ENCODE measurements at places on chromosomes 6 and 20.
A peak's percentile ranks its signal among the peaks of the same experiment; 100 is the strongest.

DNA sequence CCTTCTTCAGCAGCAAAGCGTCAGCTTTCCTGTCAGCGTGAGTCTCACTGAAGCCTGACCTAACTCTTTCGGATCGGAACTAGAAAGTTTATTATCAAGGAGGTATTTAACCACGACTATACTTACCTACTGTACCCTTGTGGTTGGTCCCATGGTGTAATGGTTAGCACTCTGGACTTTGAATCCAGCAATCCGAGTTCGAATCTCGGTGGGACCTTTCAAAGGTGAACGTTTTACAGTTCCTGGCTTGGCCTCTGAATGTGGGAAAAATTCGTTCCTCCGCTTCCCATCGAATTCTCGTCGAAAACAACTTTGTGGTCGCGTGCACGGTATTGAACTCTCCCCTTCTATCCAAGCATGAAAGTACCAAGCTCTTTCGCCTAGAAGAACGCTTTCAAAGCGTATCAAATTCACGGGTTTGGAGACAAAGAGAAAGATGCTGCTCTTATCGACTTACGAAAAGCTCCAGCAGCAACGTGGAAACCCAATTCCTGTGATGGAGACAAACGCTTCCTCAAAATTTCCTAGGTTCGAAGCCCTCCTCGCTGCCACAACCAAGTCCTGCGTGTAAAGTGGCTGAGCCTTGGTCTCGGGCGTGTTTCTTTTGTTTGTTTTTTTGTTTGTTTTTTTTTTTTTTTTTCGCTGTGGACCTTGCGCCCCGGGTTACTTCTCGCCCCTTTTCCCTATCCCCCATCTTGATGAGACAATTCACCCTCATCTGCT, 63.7 kb downstream of the GPX5 start:
- DNase-seq: peak; percentile 80

DNA sequence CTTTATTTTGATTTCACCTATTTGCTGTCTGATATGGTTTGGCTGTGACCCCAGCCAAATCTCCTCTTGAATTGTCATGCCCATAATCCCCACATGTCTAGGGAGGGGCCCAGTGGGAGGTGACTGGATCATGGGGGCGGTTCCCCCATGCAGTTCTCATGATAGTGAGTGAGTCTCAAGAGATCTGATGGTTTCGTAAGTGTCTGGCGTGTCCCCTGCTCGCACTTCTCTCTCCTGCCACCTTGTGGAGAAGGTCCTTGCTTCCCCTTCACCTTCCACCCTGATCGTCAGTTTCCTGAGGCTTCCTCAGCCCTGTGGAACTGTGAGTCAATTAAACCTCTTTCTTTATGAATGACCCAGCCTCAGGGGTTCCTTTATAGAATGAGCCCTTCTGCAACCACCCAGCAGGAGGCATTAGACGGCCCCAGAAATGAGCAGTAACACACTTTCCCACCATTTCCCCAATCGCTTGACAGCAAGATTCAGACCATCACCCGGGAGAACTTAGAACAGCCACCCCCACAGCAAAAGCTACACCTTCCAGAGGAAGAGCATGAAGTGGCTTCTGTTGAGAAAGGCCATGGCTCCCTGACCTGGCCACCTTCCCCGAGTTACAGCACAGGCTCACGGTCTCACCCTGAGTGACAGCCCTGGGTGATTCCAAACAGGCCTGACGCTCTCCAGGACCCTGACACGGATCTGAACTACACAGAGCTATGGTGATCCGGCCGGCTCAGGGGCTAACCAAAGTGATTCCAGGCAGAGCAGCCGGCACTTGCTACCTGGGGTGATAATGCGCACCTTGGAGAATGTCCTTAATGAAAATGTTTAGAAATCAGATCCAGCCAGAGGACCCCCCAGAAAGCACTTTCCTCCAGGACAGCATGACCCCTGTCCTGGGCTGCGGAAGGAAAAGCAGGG, 131.2 kb upstream of the CDH4 start:
- DNase-seq: peak; percentile 45

DNA sequence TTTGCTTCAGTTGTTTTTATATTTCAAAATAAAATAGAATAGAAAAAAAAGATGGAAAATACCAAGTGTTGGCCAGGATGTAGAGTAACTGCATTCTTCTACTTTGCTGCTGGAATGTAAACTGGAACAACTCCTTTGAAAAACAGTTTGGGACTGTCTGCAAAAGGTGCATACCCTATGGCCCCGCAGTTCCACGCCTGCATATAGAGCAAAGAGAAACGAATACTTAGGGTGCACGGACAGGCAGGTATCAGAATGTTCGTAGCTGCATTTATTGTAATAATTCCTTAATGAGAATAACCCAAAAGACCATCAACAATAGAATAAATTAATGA, 603 bp upstream of the RAB23 start:
- DNase-seq: no peak

GRCh38 chr6:169266261-169266660, 12.6 kb upstream of the THBS2 start:
- DNase-seq: no peak

DNA sequence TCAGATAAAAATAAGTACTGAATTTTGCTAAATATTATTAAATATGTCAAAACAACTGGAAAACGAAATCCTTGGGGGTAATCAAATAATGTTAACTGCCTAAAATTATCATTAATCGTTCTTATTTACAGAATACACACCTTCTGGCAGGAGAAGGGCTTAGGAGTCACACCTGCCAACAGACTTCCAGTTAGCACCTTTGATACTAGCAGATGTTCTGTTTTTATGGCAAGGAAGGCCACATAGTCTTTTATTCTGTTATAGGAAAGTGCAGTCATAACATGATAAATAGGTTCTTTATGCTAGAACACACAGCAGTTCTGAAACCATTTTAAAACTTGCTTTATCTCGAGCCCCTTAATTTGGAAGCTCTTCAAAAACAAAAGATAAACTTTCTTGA, 464.1 kb downstream of the UTRN start:
- no peak for DNase-seq

DNA sequence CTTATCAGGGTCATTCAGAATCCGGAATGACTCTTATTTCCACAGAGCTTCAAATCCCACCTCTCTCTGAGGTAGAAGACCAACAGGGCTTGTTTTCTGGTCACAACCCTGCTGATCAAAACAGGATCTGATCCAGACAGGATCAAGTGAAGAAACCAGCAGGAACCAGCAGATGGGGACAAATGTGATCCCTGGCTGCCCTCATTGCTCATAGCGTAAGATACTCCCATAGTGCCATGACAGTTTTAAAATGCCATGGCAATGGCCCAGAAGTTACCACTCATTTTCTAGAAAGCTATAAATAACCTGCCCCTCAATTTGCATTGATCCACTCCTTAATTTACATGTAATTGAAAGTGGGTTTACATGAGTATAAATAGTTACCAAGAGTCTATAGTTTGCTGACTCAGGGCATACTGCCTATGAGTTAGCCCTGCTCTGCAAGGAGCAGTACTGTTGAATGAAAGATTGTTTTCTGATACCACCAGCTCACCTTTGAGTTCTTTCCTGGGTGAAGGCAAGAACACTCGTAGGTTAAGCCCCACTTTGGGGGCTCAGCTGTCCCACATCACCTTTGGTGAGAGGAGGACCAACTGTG, 6.2 kb upstream of the ZNF334 start:
- DNase-seq: no peak

DNA sequence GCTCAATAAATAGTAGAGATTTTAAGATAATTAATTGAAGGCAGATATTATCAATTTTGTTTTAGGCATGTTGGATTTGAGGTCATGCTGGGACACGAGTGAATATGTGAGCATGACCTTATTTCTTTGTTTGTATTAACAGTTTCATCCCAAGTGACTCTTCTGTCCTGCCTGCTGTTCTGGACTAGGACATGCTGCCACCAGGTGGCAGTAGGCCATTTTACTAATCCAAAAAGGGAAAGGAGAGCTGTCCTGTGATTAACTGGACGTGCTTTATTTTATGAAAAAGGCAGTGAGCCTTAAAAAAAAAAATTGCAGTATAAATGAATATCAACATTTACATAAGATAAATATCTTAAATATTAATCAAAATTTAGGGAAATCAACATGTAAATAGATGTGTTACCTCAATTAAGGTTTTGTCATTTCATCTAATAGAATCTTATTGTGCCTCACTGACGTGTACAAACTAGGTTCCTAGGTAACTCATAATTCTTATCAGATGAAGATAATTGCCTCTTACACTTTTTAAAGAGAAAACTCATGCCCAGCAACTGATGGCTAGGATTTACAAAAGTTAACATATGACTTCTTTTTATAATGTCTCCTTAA, 49.8 kb downstream of the FRK start:
- peak; percentile 79 for DNase-seq

DNA sequence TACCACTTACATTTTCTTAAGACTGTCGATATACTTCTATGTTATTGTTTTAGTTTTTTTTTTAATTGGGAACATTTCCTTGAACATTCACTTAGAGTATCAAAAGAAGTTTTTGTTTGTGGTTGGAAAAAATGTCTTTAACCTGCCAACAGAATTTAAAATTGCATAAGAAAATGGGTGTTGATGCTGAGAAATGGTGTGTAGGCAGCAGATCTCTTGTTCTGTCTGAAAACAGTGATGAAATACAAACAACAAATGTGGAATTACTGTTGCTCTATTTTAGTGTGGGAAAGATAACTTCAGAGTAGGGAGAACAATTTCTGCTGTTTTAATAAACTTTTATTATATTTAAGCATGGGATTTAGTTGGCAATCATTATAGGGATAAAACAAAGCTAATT, 293.5 kb downstream of the CDKAL1 start:
- peak; percentile 89 for DNase-seq

DNA sequence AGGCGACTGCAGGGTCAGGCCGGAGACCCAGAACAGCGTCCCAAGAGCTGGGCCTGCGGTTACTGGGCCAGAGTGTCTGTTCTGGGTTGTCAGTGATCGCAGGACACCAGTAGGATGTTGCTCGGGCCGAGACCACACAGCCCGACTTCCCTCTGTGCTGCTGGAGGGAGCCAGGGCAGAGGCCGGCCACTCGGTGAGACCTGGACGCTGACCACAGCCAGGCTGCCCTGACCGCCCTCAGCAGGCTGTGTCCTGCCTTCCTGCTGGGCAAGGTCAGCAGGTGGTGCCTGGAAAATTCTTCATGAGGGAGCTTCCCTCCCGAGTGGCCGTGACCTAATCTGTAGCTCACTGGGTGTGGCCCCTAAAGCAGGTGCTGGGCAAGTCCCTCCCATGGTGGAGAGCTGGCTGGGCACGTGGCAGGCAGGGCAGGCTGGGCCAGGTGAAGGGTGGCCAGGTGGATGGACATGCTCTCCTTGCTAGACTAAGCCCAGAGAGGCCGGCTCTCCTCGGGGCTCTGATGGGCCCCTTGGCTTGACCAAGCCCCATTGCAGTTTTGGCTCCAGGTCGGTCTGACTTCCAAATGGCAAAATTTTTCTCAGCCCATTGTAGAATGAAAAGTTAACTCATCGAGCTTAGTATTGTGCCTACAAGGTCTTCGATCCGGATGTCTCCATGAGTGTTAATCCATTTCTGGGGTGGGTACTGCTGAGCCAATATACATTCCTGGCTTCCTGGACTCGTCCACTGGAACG, 1.9 kb downstream of the SLCO4A1 start:
- no peak for DNase-seq

DNA sequence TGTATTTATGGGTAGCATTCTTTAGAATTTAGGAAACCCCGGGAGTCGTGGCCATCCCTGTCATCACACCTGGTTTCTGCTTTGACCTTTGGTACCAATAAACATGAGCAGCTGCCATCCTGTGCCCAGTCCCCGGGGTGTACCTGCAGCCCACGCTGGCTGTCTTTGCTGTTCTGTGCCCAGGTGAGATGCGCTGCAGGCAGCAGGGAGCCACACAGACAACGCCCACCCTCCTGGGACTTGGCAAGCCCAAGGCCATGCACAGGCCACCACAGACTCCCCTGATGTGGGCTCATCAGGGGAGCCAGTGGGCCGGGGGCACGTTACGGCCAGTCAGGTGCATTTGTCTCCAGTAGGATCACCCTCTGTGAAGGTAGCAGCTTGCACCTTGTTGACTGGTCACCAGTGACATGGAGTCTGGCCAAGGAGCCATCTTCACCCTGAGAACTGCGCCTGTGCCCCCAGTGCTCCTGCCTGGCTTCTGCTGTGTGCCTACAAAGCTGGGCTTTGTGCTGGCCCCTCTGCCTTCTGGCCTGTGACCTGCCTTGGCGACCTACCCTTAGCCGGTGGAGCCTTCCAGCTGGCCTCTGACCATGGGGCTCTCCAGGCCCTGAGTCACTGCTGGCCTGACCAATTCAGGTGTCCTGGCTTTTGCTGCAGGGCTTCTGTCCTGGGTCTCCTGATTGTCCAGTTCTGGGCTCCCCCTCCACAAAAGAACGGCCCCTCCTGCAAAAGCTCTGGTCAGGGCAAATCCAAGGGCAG, 14.2 kb upstream of the UNC93A start:
- no peak for DNase-seq

DNA sequence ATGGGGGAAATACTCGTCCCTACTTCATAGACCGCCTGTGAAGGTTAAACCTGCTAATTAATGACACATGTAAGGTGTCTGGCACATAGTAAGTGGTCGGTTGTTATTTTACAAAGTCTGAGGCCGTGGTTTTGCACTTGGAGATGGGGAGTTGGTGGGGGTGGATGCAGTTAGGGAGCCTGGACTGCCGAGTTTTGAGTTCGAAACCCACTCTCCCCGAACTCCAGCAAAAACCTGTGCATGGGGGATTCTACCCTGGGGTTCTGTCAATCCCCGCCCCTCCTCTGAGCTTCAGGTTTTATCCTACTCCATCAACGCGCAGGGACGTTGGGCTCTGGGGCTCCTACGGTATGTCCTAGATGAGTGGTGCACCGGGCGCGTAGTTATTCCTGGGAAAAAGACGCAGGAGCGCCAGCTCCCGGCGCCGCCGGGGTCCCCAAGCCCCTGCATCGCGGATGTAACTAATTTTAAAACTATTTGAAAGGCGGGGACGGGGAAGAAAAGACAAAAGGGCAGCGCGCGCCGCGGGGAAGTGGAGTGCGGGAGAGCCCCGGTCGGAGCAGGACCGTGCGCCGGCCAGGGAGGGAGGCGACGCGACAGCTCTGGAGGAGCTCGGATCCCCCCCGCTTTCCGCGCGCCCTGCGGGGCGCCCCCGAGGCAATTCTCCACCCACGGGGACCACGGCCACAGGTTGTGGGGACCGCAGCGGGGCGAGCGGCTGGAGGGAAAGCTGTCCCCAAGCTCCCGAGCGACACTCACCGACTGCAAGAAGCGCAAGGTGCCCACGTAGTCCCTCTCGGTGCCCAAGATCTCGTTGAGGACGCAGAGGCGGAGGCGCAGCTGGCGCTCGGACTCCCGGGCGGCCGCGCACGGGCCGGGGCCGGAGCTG, 672 bp downstream of the PREX1 start:
- DNase-seq: peak; percentile 38

DNA sequence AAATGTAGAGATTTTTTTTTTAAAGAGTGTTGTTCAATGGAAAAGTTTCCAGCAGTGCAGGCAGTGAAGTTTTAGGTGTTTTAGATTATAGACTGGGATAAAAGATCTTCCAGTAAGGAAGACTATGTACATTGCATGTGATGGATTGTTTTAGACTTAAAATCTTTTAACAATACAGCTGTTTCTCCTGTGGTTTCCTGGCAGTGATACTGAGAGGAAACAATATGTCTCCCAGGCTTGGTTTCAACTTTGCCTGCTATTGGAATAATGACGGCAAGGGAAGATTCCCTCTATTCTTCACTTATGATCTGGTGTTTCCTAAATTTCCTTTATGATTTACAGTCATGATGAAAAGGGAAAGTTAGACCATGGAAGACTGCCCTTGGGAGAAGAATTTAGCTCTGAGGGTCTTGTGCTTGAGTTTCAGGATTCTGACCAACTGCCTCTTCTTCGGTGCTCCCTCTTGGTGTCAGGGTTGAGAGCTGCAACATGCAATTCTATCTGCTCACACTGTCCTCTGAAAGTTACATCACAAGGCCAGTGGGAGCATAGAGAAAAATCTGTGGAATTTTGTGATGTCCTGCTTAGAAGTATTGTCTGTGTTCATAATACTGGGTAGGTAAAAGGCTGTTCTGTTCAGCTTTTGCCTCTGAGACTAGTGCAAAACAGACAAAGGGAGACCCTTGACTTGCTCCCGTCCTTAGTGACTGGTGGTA, 262.8 kb upstream of the MAN1A1 start:
- no peak for DNase-seq

Data from fibroblast of villous mesenchyme (primary cell).